DMS 273 treated with DMSO at 0.1 percent for 48 hours (cell line): ENCODE measurements at places on chromosomes 1 and 21.

DNA sequence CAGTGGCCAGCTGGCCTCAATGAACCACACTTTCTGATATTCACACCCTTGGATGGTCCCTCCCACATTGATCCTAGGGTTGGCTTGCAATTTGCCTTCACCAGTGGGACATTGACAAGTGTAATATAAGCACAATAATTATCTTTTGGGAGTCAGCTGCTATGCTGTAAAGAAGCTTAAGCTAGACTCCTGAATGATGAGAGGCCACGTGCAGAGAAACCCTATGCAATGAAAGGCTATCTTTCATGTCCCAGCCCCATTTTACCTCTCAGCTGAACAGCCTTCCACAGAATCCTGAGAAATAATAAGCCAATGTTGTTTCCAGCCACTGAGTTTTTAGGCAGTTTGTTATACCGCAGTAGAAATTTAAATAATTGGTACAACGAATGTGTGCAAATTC, 11.1 kb upstream of the C8A start:
- no peak for DNase-seq

DNA sequence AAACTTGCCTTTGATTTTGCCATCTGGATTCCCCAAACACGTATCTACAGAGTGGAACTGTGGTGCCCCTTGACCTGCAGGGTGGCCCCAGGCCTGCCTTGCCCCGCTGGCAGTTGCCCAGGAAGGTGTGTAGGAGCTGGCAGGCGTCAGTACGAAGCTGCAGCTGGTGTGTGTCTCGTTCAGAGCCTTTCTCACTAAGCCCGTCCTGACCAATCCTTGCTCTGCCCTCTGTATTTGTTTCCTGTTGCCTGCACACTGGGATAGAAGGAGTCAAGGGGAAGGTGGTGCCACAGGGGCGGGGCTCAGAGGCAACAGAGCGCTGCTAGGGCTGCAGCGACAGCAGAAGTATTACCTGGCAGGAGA, 5.2 kb upstream of the VSIG8 start:
- DNase-seq = peak; percentile 86

GRCh38 chr1:200332716-200333115, 77.1 kb downstream of the ZNF281 start:
- DNase-seq = no peak

- DNase-seq = no peak
Observed at GRCh38 chr1:182764029-182764727, 25.4 kb upstream of the NPL start.

- no peak for DNase-seq
Observed at GRCh38 chr1:166888373-166889111, 12.5 kb upstream of the TADA1 start.

DNA sequence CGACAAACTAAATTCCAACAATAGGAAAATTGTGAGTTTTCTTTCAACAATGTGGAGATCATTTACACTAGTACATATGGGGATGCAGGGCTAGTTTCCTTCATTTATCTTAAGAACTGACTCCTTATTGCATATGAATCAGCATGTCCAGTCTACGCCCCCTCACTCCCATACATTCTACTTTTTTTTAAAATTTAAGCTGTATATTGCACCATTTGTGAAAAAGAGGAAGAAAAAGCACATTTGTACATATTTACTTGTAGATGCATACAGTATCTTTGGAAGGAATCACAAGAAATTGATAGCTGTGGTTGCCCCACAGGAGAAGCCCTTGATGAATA, 15.9 kb downstream of the VPS26C start:
- no peak for DNase-seq
